GM12892 (cell line): ENCODE measurements at places on chromosomes 5 and 9.

DNA sequence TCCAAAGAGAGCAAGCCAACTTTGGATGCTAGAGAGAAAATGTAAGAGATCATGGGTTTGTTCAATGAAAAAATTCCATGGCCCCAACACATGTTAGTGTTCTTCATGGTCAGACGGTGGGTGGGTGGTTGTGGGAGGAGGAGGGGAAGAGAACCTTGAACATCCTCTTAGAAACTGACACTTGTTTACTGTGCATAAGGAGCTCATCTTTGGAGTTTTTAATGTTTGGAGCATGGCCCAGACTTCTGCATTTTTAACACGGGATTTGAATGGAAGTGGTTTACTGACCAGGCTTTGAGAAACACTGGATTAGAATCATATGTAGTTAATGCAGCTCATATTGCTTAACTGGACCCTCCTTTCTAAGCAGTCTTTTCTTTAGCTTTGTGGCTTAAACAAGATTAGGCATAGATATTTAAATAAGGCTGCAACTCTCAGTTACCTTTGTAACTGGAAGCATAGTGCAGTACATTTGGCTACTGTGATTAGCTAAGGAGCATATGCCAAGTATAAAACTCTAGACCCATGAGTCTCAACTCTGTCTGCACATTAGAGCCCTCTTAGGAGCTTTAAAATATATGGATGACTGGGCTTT is 60.1 kb downstream of the FOCAD start:
- DNase-seq, result no peak

DNA sequence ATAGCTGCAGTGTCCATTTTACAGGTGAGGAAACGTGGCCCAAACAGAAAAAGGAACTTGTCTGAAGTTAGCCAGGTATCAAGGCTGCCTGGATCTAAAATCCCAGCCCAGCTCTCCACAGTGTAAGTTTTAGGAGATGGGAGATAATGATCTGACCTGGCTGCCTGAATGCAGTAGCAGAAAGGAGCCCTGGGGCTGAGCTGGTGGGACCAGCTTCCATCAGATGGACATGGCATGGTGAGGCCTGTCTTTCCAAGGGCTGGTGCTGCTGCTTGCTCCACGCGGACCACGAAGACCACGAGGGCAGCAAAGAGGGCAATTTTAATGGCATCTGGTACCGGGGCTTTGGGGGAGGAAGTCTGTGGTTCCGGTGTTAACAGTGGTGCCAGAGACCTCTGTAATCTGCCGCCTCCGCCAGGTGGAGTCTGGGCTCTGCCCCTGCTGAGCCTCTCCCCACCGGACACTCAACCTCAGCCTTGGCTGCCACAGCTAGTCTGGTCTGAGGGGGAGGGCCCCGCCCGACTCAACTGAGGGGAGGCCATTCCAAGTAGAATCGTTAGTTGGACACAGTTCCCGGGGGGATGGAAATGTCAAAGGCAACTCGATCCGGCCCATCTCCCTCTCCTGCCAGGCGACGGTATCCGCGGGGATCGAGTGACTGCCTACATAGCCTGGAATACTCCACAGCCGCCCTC is 650 bp downstream of the MYORG start:
- DNase-seq, result no peak

GRCh38 chr5:6858419-6858818 is 145.2 kb downstream of the TENT4A start:
- DNase-seq, result no peak

DNA sequence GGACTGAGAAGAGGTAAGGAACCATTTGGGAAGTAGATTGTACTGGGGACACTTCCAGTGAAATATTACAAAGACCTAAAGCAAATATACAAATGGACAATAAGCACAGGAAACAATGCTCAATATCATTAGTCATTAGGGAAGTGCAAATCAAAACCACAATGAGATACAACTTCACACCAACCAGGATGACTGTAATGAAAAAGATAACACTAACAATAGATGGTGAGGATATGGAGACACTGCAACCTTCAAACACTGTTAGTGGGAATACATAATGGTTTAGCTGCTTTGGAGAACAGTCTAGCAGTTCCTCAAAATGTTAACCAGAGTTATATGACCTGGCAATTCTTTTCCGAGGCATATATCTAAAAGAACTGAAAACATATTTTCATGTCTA is 149.7 kb downstream of the TRPM3 start:
- no peak for DNase-seq

DNA sequence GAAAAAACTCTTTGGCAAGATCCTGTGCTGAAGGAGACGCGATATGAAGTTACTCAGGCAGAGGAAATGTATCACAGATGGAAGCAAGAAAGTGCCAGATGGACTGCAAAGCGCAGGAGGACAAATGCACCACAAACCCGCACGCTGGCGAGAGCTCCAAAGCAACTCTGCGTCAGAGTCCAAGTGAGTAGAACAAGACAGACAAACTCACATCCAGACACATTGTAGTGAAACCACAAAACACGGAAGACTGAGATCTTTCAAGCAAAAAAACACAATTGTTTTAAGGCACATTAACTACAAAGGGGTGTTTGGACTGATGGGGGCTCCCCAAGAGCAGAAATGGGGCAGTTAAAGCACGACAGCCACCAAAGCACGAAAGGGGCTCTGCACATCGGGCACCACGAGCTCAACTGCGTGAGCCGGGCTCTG is 39.2 kb upstream of the NKD2 start:
- DNase-seq, result no peak

- DNase-seq, result no peak
Measured at GRCh38 chr5:136781464-136781863, 416.1 kb upstream of the TRPC7 start.

GRCh38 chr9:33331377-33331891 is 41.1 kb downstream of the NFX1 start:
- DNase-seq, result no peak

DNA sequence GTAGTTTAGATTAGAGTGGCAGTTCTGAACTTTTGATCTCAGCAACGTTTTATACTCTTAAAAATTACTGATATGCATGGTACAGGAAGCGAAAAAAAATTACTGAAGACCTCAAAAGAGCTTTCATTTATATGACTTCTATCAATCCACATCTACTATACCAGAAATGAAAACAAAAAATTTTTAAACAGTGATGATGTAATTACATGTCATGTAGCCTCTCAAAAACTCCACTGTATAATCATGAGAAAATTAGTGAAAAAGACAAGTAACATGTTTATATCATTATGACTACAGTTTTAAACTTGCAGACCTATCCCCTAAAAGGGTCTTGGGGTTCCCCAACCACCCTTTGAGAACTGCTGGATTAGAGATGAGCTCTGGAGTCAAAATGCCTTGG is 9.3 kb downstream of the DNAJC18 start:
- no peak for DNase-seq

DNA sequence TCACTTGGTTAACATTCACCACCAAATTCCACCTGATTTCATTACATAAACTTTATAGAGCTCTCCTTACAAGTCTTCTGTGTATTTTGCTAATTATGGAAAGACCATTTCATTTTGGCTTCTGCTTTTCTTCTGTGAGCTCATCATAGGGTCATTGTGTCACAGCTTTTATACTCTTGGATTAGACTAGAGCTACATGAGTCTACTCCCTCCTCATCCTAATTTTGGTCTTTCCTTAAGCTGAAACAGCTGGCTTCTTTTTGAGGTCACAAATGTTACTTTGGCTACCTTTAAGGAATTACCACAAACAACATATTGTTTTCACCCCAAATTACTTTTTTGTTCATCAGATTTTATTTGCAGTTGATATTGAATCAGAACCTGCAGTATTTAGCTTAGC is 103.0 kb downstream of the NPR3 start:
- no peak for DNase-seq

GRCh38 chr5:98940581-98940980 is 11.8 kb upstream of the CHD1 start:
- no peak for DNase-seq

- DNase-seq, result no peak
Measured at GRCh38 chr5:77444356-77444755, 47.8 kb downstream of the WDR41 start.

- DNase-seq, result no peak
Measured at GRCh38 chr5:131640043-131640856, 5.2 kb upstream of the RAPGEF6 start.

- no peak for DNase-seq
Measured at GRCh38 chr9:70285246-70285645, 26.5 kb downstream of the SMC5 start.

DNA sequence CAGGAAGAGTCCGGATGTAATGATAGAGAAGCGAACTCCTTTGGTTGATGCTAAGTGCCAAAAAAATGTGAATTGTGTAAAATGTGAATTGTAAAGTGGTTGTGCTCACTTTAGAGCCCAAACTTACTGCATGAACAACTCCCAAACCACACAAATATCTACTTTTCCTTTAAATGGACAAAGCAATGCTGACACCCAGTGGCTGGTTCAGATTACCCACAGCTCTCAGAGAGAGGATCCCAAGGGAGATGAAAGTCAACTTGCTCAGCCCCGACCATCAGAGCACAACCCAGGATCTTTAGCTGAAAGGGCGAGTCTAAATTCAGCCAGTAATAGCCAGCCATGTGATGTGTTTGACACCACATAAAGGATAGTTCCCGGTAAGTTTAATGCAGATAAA is 133.7 kb downstream of the NMUR2 start:
- no peak for DNase-seq

GRCh38 chr5:135069895-135070657 is 36.0 kb upstream of the PITX1 start:
- no peak for DNase-seq

DNA sequence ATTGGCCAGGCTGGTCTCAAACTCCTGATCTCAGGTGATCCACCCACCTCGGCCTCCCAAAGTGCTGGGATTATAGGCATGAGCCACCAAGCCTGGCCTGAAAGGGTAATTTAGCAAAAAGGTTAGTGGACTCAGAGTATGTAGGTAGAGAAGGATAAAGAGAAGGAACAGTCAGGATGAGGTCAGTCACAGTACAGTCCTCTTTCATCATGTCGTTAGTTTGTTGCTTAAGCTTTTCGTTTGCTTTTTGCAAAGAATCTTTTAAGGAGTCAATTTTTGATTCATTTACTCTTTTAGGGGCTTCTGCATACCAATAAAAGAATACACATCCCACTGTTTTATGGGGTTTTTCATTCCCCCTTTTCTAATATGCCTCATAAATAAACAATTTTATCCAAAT is 17.8 kb upstream of the GBGT1 start:
- no peak for DNase-seq
